ENCODE measurements at places on chromosomes 3 and 15.

GRCh38 chr3:182567700-182568099, 225.6 kb upstream of the ATP11B start:
- DNase-seq = no peak

DNA sequence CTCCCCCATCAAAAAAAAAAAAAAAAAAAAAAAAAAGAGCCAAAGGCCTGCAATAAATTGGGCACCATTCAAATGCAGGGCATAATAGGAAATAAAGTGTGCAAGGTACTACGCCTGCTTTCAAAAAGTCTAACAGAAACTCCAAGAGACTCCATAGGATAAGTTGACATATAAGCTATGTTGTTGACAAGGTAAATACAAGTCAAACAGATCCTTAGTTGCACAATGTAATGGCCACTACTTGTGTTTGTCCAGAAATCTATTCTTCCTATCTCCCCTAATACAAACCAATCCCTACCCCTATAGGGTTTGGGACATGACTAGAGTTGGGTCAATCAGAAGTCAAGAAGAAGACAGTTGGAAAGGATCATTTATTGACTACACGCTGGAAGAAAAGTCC, 16.0 kb downstream of the MAP4 start:
- DNase-seq = no peak

DNA sequence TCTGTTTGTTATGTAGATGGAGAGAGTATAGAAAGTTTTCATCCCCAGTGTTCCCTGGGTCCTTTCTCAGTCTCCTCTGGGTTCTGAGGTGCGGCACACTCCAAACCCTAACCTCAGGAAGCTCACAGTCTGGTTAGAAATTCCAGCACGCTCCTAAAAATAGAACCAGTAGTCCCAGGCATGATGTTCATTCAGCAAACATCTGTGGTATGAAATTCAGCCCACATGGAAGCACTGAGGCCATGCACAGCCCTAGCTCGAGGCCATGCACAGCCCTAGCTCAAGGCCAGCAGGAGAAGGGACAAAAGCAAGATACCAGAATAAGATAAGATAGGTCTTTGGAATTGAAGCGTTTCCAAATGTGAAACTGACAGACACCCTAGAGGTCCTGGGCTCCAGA, 82.3 kb upstream of the OXTR start:
- no peak for DNase-seq

GRCh38 chr15:41043276-41043951, 72.7 kb downstream of the INO80 start:
- DNase-seq = no peak

DNA sequence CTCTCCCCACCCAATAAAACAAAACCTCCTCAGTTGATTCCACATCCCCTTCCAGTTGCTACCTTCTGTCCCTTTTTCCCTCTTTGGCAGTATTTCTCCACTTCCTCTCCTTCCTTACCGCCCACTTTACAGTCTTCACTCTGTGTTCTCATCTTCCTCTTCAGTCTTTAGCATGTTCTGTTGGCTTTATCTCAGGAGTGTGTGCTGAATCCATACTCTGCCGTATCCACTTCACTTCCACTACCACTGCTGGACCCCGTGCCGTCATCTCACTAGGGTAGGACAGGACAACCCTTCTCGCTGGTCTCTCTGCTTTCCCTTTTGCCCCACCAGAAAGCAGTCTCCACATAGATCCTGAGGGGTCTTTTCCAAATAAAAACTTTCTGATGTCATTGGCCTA, 74.3 kb downstream of the FNDC3B start:
- DNase-seq = no peak

DNA sequence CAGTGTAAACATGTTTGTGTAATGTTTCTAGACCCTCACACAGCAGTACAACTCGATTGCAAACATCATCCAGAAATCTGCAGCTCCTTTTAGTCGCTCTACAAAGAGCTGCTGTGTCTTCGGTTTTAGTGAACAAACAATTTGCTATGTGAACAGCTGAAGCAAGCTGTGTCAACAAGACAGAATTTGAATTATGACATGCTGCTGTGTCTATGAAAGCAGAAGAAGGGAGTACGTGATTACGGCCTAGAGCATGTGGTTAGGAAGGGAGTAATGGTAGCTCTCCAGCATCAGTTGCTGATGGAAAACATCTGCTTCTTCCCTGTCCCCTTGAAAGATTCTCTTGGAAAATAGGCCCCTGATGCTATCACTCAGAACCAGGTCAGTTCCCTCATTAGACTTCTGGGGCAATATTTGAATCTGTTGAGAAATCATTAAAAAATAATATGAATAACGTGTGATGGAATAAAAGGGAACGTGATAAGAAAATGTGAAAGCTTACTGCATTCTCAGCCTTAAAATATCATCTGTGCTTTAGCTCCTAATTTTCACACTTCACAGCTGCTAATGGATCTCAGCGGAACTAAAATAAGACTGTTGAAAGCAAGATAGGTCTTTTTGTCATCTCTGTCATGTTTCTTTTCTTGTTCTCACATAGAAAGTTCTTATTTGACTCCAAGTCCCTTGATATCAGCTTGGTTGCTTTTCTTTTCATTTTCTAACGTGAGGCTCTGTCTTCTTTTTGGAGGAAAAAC, 891.5 kb downstream of the ROBO2 start:
- DNase-seq = no peak

DNA sequence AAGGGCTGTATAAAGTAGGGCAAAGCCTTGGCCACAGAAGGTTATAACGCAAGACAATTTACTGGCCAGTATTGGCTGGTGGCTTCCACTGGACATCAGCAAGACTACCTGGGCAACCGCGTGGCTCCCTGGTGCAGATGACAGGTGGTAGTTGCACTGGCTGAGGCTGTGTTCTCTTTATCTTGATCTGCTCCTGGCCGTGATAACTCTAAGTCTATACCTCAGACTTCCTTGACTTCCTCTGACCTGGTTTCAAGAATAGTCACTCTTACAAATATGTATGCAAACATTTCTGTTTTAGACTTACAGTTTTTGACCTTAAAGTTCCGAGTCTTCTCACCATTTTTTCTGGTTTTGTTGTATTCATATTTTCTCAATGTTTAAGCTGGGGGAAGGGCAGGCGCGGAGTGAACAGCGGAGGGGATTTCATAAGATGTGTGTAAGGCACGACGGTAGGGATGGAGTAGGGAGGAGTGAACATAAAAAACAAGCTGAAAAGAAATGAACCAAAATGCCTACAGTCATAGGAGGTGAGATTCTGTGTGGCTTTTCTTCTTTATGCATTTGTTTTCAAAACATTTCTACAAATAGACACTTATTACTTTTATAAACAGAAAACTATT, 15.2 kb upstream of the TMEM212 start:
- DNase-seq = no peak

GRCh38 chr3:45574067-45574494, 20.5 kb upstream of the LIMD1 start:
- DNase-seq = no peak

DNA sequence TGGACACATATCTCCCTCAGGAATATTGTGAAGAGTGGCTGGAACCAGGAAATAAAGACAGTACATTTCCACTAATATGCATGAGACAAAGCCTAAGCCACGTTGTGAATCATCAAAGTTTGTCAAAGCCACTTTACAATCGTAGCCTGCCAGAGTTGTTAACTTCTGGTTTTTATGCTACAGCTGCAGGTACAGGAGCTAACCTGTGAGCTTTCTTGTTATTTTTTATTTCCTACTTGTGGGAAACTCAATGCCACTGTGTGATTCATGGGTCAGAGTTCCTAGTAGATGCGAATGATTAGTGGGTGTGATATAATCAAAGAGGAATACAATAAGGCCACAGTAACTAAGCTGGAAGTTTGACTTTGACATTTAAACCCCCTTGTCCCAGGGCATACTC, 44.4 kb upstream of the TEX9 start:
- DNase-seq = no peak

DNA sequence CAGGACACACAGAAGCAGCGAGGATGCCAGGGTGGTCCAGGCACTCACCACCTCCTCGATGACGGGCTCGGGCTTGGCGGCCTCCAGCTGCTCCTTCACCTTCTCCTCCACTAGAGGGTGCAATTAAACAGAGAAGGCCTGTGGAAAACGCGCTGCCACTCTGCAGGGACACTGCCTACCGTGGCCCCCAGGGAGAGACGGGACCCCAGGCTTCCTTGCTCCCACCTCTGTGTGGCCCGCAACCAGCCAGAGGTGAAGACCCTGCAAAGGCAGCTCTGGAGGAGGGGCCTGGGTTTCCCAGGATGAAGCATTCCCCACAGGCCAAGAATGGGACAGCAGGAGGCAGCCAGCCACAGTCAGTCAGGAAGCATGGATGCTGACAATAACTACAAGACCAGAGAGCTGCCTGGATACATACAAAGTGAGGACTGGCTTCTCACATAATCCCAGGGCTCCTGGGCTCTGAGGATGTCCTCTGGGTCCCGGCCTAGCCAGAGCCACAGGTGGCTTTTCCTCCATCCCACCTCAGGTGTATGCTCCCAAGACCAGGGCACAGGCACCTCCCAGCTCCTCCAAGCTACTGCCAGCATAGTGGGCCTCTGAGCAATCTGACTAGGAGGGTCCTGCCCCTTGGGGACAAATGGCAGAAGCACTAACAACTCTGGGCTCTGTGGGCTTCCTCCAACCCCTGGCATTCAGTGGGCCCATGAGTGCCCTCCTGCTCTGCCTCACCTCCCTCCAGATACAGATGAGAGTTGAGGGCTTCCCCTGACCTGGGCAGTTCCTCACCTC, 46.2 kb downstream of the PTH1R start:
- peak; percentile 69 for DNase-seq

DNA sequence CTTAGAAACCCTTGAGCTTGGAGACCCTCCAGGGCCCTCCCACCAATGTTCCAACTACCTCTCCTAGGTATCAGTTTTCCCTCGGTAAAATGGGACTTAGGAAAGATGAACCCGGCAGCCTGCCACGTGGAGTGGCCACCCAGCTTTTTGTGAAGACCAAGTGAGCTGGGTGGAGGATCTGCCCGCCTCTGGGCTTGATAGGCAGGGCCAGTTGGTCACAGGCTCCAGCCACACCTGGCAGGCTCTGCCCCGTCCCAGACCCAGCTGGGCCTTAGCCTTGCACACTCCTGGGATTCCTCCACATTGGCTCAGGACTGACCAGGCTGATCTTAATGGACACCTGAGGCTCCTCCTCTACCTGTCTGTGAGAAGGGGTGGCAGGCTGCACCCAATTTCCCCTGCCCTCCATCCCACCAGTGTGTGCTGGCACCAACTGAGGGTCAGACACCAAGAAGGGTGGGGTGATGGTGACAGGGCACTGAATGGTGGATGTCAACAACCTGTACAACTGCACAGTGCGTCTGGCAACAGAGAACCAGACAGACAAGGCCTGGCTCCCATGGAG, 761 bp upstream of the GRIP2 start:
- no peak for DNase-seq

- DNase-seq = no peak
These were observed 38.9 kb downstream of the LDHAL6B start for GRCh38 chr15:59245559-59245958.

DNA sequence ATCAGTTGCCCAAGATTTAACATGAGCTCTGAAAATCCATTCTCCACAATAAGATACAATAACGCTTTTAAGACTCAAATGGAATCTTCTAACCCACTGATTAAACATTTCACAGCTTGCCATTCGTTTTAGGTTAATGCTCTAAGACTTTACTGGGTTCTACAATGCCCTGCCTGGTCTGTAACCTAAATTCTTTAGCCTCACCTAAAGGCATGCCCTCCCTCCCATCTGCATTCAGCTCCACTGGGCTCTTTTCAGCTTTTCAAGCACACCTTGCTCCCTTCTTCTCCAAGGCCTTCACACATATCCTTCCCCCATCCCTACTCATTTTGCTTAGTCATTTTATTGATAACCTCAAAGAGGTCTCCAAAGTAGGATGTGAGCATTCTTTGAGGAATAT, 290.9 kb downstream of the LSAMP start:
- DNase-seq = no peak

- no peak for DNase-seq
These were observed 967 bp upstream of the BNC1 start for GRCh38 chr15:83285284-83285978.

DNA sequence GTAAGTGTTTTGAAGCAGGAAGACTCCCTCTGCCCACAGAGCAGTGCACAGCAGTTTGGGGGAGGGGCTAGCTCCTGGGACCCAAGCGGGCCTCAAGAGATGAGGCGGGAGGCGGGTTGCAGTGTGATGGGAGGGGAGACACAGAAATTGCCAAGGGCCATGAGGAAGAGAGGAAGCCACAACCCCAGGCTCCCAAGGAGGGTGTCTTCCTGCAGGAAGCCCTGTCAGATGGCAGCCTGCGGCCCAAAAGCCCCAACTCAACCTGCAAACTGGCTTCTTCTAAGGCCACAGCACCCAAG, 7.3 kb upstream of the ISLR2 start:
- DNase-seq = no peak

DNA sequence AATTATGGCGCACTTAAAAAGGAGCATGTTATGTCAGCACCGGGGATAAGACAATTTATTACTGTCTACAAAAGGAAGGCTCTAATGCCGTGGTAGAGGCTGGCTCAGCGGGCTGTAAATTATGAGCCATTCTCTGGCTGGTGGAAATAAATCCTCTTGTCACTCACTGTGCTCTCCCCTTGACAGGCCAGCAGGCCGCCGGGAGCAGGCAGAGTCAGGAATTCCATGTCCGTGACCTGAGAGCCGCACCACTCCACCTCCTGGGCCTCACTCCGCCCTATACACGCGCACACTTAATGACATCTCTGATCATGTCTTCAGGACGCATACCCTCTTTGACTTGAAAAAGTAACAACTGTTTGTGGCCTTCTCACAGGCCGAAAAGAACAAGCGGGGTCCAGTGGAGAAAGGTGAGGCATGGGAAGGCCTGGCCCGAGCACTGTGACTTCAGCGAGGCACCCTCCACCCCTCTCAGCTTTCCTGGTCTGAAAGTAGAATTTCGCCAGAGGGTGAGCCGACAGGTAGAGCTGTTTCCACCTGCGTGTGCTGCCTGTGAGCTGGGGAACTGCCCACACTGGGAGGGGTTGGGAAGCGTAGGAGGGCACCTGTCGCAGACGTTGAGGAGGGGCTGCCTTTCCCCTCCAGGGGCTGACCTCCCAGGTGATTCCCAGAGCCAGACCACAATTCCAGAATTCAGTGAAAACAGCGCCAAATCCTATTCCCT, 13.2 kb upstream of the PCSK6 start:
- no peak for DNase-seq

- no peak for DNase-seq
These were observed 24.1 kb upstream of the VEPH1 start for GRCh38 chr3:157527131-157527881.

GRCh38 chr15:44662478-44663409, 718 bp downstream of the SPG11 start:
- DNase-seq = peak; percentile 43

DNA sequence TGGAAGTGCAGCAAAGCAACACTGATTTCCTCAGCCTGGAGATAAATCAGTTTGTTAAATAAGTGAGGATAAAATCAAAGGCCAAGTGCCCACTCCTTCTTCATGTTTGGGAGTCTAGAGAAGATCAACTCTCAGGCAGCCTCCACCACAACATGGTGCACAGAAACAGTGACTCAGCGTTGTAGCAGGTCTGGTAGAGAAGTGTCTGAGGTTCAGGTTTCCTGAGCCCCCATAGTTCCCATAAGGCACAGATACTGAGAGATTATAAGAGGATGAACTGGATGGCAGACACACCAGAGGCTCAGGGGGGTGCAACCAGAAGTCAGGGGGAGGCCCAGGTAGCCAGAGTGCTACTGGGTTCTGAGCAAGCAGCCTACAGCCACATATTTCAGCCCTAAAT, 166.7 kb downstream of the FRMD5 start:
- no peak for DNase-seq

GRCh38 chr3:108062051-108062450, 28.8 kb downstream of the CD47 start:
- no peak for DNase-seq

GRCh38 chr15:101191242-101191641, 60.6 kb downstream of the CHSY1 start:
- no peak for DNase-seq

- DNase-seq = no peak
These were observed 8.5 kb downstream of the CRELD1 start for GRCh38 chr3:9942164-9942563.
